ENCODE measurements at places on chromosomes 1 and 21.

DNA sequence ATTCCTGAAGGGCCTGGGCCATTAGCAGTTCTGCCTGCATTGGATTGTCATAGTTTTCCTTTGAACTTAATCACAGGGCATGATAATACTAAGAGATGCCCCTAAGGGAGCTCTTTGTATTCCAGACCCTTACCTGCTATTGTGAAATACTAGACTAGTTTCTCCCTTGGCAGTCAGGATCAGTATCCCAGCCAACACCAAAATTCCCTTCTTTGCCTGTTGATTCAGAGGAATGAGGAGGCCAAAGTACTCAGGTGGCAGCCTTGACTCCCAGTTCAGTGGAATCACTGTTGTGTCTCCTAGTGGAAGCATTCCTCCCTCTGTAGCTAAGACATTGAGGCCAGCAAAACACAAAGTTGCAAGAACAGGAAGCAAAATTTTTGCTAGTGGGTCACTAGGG, 20.7 kb downstream of the SLAMF7 start:
- no peak for DNase-seq

DNA sequence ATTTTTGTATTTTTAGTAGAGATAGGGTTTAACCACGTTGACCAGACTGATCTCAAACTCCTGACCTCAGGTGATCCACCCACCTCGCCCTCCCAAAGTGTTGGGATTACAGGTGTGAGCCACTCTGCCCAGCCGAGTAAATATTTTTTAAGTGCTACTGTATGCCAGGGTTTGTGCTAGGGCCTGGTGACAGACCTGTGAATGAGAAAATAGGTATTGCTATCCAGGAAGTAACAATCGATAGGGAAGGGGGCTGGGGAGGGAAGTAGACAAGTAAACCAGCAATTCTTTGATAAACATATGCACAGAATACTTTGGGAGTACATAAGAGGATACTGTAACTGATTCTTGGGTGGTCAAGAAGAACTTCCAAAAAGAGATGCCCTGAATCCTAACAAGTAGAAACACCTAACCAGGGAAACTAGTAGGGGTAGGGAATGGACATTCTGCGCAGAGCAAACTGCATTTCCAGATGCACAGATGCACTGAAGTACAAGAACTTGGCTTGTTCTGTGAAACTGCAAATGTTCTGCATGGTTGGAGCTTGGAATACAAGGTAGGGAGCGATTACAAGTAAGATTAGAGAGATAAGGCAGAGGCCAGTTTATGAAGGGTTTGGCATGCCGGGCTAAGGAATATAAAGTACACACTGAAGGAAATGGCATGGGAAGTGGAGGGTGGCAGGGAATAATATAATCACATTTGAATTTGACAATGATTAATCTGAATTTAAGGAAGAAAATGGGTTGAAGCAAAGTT, 19.0 kb upstream of the DOCK7 start:
- no peak for DNase-seq

DNA sequence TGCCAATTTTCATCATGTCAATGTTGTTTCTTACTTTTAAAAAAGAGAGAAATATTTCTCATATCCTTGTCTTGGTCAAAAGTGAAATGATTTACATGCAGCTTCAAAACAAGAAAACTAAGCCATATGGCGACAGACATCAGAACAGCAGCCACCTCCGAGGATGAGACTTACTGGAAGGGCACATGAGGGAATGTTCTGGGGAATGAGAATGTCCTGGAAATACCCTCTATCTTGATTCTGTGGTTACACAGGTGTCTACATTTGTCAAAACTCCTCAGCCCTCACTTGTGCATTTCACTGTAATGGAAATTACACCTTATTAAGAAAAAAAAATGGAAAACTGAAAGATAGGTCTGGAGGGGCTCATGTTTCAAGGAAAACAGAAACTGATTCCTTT, 14.2 kb upstream of the ECE1 start:
- no peak for DNase-seq

GRCh38 chr21:32426592-32427051, 14.1 kb downstream of the EVA1C start:
- no peak for DNase-seq

GRCh38 chr1:117096951-117097408, 24.6 kb downstream of the TRIM45 start:
- DNase-seq: no peak

GRCh38 chr1:225763716-225764548, 13.7 kb upstream of the SRP9 start:
- no peak for DNase-seq

- no peak for DNase-seq
These were observed 1.4 kb downstream of the PEAR1 start for GRCh38 chr1:156894711-156895454.

All from stimulated activated CD8-positive, alpha-beta memory T cell treated with anti-CD3 and anti-CD28 coated beads, Interleukin-4, amount 100 ng/mL, for 1 hour (primary cell).